Inflammatory macrophage treated with lipopolysaccharide for 4 hours (primary cell): ENCODE measurements at places on chromosomes 1 and 21.
A peak's percentile ranks its signal among the peaks of the same experiment; 100 is the strongest.

DNA sequence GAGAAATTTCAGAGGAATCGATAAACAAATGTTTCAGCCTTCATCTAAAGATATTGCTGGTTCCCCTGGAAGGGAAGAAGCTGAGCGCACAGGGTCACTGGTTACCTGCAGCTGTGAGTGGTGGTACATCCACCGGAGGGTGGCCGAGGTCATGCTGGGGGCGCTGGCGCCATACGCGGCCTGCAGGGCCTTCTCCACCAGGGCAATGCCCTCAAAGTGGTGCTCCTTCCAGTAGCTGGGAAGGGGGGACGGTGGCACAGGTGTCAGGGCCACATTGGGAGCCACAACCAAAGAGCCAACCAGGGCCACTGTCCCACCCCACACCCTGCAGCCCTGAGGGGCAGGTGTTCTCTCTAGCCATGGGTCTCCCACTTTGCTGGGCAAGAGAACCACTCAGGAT, 4.7 kb downstream of the AKR7A3 start:
- DNase-seq: no peak

- no peak for DNase-seq
Observed at GRCh38 chr1:88001460-88001859, 672.8 kb downstream of the LMO4 start.

- no peak for DNase-seq
Observed at GRCh38 chr1:94874423-94874822, 52.5 kb downstream of the CNN3 start.

- DNase-seq: no peak
Observed at GRCh38 chr1:204336421-204337035, 23.2 kb downstream of the PLEKHA6 start.

- DNase-seq: no peak
Observed at GRCh38 chr1:65512383-65512782, 91.9 kb downstream of the LEPR start.

DNA sequence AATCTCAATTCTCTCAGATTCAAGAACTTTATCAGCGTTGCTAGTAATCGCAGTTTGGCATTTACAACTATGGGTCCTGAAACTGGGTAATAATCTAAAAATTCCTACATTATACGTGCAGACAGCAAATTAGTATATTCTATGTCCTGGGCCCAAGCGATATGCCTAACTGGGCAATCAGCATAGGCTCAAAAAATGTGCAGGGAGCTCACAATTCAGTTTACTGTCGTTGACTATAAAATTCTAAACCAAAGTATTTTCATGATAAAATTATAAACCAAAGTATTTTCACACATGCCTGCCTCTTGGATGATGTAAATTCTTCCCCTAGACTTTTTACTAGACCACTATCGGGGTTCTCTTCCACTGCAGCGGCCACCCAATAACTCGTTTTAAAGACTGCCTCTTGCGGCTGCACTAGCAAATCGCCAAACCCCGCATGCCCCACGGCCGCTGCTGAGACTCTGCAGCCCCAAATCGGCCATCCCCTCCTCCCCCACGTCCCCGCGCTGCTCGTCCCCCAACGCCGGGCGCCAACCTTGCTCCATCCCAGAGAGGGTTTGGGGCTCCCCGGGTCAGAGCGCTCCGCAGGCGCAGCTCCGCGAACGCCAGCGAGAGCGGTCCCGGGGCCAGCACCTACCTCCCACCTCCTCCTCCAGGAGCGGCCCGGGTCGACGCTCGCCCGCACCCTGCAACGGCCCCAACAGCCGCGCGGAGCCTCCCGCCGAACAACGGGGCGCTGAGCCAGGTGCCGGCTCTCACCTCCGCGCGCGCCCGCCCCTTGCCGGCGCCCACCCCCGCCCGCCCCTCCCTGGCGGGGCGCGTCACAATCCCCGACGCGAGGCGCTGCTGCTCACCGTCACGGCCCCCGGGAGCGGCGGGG, 506 bp downstream of the SSX2IP start:
- peak; percentile 57 for DNase-seq

- DNase-seq: no peak
Observed at GRCh38 chr1:213082420-213083111, 31.5 kb downstream of the RPS6KC1 start.

- no peak for DNase-seq
Observed at GRCh38 chr1:40036574-40036973, 4.0 kb upstream of the CAP1 start.

DNA sequence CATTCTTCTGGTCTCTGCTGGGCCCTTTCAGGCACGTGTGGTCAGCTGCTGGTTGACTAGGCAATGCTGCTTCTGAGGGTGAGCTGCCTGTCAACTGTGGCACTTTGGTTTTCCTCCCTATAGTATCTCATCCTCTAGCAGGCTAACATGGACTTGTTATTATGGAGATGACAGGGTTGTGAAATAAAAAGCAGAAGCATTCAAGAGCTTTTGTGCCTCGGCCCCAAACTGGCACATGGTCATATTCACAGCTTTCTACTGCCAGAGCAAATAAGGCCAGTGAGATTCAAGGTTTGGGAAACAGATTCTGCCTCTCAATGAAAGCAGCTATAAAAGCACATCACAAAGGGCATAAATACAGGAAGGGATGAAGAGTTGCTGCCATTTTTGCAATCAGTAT, 1.6 kb upstream of the ZNF124 start:
- no peak for DNase-seq

- no peak for DNase-seq
Observed at GRCh38 chr1:19411612-19412011, 73.7 kb downstream of the CAPZB start.

GRCh38 chr1:224726441-224727182, 110.5 kb downstream of the CNIH3 start:
- peak; percentile 97 for DNase-seq

DNA sequence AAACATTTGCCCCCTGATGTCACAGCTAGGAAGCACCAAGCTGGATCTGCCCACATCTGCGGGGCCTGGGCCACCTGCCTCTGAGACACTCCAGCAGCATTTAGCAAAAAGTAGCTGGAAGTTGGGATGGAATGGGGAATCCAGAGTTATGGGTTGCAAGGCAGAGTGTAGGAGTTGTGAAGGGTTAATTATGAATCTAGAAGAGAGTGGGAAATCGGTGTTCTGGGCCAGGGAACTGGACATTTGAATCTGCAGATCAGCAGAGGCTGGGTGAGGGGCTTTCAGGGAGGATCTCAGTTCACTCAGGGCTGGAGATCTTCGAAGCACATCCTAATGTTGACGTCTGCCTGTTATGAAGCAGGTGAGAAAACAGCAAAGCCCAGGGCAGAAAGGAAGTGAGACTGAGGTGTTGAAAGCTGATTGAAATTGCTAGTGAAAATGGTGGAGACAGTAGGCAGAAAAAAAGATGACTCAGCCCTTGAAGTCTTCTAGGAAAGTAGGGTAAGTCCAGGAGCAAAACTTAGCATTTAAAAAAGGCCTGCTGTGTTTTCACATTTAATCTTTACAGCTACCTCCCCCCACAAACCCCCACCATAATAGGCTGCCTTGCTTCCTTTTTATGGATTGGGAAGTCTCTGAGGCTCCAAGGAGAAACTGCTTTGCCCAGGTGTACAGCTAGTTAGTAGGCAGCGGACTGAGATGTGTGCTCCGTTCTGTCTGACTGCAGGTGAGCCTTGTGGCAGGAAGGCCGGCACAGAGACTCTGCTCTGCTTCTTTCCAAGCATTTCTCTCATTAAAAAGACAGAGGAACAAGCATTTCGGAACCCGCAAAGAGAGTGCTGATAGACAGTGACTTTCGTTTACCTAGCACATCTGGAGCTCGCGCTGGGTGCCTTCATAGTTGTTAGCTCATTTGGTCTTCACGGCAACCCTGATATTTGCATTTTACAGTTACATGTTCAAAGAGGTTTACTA, 7.2 kb downstream of the VANGL1 start:
- no peak for DNase-seq

- DNase-seq: no peak
Observed at GRCh38 chr1:27571439-27572018, 32.4 kb downstream of the AHDC1 start.

GRCh38 chr1:6601923-6602668, 573 bp downstream of the KLHL21 start:
- DNase-seq: no peak

DNA sequence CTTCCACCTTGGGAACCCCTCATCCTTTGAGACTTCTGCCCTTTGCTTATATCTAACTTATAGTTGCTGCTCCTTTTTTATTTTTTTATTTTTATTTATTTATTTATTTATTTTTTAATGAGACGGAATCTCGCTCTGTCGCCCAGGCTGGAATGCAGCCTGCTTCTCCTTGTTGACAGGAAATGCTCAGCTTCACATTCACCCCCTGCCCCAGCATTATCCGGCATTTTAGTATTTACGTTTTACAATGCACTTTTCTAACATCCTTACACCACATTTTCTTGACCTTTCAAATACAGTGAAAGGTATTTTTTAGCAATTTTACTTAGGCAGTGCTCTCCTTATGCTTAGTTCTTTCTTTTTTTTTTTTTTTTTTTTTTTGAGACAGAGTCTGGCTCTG, 14.9 kb downstream of the CXADR start:
- no peak for DNase-seq

DNA sequence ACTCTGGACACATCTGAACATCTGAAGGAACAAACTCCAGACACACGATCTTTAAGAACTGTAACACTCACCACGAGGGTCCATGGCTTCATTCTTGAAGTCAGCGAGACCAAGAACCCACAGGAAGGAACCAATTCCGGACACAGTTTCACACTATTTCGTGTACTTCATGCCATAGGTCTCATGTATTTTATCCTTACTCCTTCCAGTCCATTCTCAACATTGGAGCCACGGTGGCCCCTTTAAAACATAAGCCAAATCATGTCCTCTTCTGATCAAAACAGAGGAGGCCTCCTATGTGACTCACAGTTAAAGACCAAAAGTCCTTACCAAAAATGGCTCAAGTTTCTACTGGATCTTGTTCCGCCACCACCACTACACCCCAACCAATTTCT, 29.8 kb upstream of the RCOR3 start:
- no peak for DNase-seq

- no peak for DNase-seq
Observed at GRCh38 chr1:37502104-37502503, 12.5 kb downstream of the MEAF6 start.

DNA sequence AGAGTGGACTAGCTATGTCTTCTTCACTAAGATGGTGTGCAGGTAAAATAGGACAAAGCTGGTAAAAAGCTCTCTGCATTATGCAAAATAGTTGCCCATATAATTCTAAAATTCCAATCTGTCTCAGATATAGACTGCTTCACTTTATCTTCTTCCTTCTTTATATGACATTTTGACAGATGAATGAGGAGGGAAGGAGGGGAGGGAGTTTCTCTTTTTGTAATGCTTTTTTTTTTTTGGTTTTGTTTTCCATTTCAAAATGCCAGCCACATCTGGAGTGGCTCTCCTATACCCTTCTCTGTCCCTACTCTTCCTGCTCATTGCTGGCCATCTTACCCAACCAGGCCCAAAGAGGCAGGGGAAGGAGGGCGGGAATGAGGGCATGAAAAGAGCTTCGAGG, 24.2 kb upstream of the JUN start:
- DNase-seq: peak; percentile 72

DNA sequence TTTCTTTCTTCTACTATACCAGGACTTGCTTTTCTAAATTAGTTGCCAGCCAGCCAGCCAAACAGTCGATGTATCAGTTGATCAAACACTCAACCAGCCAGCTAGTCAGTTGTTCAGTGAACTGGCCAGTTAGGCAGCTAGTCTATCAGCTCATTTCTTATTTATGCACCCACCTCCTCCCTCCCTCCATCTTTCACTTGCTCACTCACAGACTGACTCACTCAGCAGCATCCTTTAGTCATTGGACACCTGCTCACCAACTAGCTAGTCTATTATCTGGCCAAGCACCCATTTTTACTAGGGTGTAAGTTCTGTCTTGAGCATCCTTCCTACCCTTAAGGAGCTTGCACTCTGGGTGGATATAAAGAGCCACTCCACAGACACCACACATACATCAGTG, 5.9 kb upstream of the SPRR4 start:
- DNase-seq: no peak

GRCh38 chr1:160880216-160880615, 4.8 kb downstream of the ITLN1 start:
- DNase-seq: peak; percentile 85

DNA sequence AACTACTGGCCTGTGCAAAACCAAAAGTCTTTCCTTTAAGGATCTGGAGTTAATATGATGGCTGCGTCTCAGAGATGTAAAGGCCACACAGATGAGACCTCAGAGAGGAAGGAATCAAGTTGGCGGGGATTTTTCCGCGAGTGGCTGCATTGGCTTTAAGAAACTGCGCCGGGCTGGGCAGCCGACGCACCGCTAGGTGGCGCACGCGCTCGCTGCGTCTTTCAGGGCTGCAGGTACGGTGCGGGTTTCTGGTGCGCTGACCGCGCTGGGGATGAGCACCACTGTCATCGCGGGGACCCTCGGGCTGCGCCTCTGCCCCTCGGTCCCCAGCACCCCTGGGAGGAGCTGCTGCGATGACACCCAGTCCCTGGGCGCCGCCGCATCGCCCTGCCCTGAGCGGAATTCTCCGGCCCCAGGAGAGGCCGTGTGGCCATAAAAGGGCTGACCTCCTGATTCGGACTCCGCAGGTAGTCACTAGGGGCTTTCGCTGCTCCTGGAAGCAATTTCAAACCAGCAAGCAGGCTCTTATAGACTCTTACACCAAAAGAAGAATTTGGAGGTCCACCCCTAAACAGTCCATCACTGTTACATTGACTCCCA, 241.0 kb downstream of the KCNJ6 start:
- peak; percentile 25 for DNase-seq
